RPMI8226 (cell line): ENCODE measurements at places on chromosomes 13 and 19.

- no peak for DNase-seq
Observed at GRCh38 chr19:40365613-40366401, 17.3 kb downstream of the PLD3 start.

DNA sequence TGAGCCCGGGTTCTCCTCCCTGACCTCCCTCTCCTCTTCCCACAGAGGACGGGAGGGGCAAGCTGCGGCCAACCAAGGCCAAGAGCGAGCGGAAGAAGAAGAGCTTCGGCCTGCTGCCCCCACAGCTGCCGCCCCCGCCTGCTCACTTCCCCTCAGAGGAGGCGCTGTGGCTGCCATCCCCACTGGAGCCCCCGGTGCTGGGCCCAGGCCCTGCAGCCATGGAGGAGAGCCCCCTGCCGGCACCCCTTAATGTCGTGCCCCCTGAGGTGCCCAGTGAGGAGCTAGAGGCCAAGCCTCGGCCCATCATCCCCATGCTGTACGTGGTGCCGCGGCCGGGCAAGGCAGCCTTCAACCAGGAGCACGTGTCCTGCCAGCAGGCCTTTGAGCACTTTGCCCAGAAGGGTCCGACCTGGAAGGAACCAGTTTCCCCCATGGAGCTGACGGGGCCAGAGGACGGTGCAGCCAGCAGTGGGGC, 162.2 kb downstream of the KDM4B start:
- no peak for DNase-seq

DNA sequence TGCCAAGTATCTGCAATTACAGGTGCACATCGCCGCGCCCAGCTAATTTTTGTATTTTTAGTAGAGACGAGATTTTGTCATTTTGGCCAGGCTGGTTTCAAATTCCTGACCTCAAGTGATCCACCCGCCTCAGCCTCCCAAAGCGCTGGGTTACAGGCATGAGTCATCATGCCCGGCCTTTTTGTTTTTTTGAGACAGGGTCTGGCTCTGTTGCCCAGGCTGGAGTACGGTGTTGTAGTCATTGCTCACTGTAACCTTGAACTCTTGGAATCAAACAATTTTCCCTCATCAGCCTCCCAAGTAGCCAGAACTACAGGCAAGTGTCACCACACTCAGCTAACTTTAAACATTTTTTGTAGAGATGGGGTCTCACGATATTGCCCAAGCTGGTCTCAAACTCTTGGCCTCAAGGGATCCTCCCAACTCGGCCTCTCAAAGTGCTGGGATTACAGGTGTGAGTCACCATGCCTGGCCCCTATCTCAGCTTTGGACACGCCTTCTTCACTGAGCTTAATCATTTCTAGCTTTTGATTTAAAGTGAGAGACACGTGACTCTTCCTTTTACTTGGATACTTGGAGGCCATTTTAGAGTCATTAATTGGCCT, 4.0 kb upstream of the IRGC start:
- DNase-seq, result no peak

DNA sequence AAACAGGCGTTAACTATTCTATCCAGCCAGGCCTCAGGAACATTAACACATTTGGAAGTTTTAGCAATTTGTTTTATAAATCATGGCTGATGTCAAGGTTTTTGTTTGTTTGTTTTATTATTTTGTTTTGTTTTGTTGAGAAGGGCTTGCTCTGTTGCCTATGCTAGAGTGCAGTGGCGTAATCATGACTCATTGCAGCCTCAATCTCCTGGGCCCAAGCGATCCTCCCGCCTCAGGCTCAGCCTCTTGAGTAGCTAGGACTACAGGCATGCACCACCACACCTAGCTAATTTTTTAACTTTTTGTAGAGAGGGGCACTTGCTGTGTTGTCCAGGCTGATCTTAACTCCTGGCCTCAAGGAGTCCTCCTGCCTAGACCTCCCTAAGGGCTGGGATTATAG, 28.3 kb downstream of the NUP58 start:
- DNase-seq, result no peak

DNA sequence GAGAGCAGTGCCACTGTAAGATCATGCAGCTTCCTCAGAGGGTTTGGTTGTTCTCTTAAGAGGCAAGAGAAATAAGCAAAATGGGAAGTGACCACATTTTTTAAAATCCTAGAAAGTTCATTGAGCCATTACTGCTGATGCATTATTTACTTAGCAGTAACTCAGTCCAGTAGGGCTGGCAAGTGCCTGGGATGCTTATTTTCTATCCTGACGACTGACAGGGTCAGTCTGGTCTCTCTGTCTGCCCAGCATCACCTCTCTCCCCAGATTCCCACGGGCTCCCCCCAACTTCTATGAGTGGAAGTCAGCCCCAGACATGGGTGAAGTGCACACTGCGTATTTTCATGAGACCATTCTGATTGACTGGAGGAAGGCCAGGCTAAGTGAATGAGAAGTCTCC, 10.4 kb downstream of the SHISA2 start:
- DNase-seq, result no peak

GRCh38 chr13:49287995-49288394, 40.3 kb downstream of the CDADC1 start:
- no peak for DNase-seq

- no peak for DNase-seq
Observed at GRCh38 chr19:50573741-50574461, 5.7 kb upstream of the LRRC4B start.

GRCh38 chr13:31437975-31438374, 238.2 kb downstream of the B3GLCT start:
- no peak for DNase-seq

- DNase-seq, result no peak
Observed at GRCh38 chr13:50524560-50524959, 318.9 kb downstream of the DLEU7 start.

DNA sequence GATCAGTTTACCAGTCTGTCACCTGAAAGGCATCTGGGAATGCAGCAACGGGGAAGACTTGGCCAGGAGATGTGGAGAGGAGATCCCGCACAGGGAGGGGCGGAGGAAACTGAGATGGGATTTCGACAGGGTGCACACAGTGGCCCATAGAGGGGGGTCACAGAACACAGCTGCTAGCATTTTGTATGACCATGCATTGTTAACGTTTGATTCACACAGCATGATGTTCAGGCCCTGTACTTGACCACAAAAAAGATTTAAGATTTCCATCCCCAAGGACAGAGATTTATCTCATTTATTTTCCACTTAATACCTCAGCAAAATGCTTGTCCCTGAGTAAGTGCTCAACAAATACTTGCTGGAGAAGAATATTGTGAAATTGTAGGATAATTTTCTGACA, 63.2 kb downstream of the RAB20 start:
- no peak for DNase-seq

DNA sequence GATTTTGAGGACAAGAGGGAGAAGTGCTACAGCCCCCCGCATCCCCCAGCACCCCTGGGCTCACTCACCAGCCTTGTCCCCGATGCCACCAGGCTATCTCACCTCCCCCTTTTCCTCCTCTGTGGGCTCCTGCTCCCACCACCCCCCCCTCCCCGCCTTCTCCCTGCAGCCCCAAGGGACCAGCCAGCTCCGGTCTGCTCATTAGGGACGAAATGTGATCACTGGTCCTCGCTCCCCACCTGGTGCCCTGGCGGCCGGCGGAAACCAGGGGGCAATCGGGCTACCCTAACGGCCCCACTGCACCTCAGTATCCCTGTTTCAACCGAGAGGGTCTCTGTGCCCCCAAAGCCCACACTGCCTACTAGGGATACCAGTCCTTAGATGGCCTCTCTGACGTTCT, 2.7 kb downstream of the GPR4 start:
- no peak for DNase-seq

GRCh38 chr13:33616130-33616529, 201.8 kb upstream of the RFC3 start:
- no peak for DNase-seq

GRCh38 chr19:36009220-36009619, 607 bp upstream of the SYNE4 start:
- DNase-seq, result peak; percentile 63

DNA sequence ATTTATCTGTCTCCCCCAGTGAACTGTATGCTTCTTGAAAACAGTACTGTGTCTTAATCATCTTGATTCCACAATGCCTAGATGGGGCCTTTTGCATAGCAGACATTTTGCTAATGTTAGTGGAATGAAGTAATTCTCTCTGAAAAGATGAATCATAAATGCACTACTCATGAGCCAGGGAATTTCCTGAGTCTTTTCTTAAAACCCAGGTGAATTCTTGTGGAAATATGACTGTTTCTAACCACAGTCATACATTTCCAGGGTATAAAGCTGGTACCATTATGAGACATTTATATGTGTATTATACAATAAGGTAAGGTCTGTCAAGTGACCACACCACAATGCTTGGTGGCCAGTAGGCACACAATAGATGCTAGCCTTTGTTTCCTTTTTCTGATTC, 5.5 kb upstream of the KCTD4 start:
- no peak for DNase-seq

GRCh38 chr19:46783670-46784069, 4.7 kb downstream of the SLC1A5 start:
- DNase-seq, result no peak

DNA sequence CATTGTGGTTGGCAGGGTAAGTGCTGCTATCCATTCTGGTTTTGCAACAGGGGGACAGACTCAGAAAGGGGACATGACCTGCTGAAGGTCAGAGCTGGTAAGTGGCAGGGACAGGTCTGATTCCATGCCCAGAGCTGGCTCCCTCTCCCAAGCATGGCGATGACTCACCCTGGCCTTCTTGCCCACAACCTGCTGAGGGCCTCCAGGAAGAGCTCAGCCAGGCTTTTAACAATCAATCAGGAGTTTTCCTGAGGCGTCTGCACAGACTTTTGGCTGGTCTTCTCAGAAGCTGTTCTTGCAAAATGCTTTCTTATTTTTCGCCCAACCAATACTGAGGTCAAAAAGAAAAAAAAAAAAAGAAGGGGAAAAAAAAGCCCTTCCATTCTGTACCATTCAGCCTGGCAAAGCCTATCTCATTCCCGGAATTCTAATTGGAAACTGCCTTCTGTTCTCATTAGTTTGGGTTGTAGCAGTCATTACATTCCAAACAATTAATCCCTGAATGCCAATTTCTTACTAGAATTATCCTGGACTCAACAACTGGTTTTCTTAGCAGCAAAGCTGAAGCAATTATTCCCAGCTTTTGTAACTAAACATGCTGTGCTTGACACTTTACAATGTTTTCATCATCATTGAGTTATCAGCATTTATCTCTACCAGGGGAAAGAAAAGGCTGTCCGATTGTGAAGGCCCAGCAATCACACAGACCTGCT, 17.7 kb downstream of the SIAH3 start:
- no peak for DNase-seq

DNA sequence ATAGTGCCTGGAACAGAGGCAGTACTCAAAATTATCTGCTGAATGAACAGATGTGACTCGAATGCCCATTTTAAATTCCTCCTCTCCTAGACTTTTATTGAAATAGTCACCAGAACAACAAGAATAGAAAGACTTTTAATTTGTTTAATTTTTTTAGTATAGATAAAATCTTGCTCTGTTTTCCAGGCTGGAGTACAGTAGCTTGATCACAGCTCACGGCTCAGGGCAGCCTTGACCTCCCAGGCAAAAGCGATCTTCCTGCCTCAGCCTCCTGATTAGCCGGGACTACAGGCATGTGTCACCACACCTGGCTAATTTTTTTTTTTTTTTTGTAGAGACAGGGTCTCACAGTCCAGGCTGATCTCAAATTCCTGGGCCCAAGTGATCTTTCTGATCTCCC, 120.9 kb upstream of the FREM2 start:
- no peak for DNase-seq

- DNase-seq, result no peak
Observed at GRCh38 chr13:44471686-44472085, 98.1 kb downstream of the SERP2 start.

- no peak for DNase-seq
Observed at GRCh38 chr19:33254245-33254824, 28.7 kb upstream of the SLC7A10 start.

GRCh38 chr13:89267734-89268133, 1596.6 kb downstream of the SLITRK5 start:
- DNase-seq, result no peak

DNA sequence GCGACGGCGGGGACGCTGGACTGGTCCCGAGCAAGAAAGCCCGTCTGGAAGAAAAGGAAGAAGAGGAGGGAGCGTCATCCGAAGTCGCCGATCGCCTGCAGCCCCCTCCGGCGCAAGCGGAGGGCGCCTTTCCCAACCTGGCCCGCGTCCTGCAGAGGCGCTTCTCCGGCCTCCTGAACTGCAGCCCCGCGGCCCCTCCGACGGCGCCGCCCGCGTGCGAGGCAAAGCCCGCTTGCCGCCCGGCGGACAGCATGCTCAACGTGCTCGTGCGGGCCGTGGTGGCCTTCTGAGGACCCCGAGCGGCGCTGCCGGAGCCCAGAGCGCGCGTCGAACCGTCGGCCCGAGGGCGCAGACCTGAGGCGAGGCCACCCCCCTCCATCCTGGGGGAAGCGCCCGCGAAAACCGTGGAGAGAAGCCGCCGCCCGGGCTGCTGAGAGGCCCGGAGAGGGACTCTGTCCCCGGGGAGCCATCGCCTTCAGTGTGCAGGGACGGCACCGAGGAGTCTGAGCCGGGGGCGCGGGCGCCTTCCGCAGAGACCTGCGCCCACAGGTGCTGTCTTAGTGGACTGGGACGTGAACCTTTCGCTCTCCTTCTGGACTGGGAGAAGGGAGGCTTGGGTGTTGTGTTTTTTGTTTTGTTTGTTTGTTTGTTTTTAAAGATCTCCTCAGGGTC, 3.5 kb downstream of the IER2 start:
- DNase-seq, result peak; percentile 73
